ENCODE measurements at places on chromosomes 7 and 10.

- peak; percentile 29 for DNase-seq
Observed at GRCh38 chr7:28922624-28923331, 35.4 kb downstream of the TRIL start.

DNA sequence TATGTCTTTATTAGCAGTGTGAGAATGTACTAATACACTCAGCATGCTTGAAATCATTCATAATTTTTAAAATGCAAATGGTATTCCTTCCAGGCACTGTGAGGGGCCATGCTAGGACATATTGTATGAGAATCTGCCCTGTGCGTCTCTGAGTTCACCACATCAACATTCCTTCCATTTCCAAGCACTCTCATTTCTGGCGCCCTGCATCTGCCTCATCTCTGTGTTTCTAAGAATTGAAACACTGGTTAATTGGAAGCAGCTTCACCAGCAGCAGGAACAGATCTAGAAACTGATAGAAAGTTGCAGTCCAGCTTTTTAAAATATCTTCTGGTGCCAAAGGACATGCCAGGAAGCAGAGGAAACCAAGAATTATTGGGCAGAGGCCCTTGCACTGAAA lies 555.9 kb upstream of the DPP6 start:
- no peak for DNase-seq

DNA sequence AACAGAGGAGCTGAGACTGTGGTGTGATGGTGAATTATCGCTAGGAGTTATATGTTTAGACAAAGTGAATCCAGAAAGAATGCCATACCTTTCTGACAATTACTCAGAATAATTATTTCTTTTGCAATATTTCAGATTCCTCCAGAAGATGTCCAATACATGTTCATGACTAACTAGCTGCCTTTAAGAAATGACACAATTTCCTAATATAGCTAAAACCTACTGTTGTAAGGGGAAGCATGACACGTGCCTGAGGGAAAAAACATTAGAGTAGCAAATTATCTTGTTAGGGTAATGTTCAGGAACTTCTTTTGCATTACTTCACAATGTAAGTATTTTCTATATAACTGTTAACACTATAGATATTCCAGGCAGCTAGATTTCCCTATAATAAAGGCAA lies 150.3 kb downstream of the COL28A1 start:
- DNase-seq: no peak

DNA sequence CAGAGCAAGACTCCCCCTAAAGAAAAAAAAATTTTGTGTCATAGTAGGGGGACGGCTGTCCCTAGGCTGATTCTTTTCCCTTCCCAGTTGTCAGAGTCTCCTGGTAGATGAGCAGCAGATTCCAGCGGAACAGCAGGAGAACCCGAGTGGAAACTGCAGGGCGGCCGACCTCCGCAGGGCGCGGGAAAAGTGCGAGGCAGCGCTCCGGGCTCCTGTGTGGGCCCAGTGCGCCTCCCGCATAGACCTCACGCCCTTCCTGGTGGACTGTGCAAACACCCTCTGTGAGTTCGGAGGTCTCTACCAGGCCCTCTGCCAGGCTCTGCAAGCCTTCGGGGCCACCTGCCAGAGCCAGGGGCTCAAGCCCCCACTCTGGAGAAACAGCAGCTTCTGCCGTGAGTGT lies 46.0 kb downstream of the ZAN start:
- DNase-seq: no peak

GRCh38 chr7:103150192-103150591 lies 1.3 kb upstream of the NAPEPLD start:
- DNase-seq: peak; percentile 4

GRCh38 chr7:144410441-144410840 lies 6.9 kb upstream of the NOBOX start:
- no peak for DNase-seq

DNA sequence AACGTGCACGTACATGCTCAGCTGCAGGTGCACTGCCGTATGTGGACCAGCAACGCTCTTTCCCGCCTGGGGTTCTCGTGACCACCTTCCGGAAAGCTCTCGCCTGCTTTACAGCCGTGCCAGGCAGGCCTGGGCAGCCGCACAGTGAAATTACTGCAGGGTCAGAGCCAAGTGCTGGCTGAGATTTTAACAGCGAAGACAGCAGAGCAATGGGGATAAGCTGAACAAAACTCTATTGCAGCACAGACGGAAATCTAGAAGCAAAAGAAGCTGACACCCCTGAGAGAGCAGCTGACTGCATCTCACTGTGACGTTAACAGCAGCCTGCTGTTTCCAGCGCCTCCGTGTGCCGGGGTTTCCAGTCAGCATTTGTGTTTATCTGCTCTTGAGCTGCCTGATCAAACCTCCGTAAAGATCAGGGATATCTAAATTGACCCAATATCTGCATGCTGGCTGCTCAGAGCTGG lies 179.0 kb downstream of the DIP2C start:
- DNase-seq: no peak

GRCh38 chr7:39248041-39248691 lies 270.5 kb downstream of the POU6F2 start:
- no peak for DNase-seq

GRCh38 chr10:112954974-112955581 lies 5.0 kb downstream of the TCF7L2 start:
- no peak for DNase-seq
